SIG-M5 (cell line): ENCODE measurements at places on chromosomes 7 and 10.

DNA sequence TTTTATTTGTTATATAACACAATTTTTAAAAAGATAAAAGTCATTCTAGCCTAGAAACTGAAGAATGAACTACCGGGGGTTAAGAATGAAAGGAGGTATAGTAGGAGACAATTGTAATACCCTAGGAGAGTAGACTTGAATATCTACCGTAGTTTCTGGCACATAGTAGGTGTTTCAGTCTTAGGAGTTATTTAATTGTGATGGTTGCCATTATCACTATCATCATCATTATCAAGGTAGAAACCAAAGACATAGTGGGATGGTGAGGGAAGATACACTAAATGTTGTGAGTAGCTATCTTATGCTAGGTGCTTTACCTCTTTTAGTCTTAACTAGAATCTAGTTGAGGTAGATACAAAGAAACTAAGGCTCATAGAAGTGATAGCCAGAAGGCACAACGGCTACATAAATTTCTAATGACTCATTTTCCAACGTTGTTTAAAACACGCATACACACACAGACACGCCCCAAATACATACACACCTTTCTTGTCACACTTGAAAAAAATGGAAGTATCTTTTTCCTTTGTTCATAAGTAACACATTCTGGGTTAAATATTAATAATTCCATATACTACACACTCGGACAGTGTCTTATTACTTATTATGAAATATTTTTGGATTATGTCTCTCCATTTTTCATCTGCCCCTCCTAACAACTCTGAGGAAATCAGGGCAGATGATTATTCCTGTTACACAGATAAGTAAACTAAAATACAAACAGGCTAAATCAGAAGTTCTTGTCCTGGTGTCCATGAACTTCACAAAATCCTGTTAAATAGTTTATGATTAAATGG, 2.0 kb upstream of the ANLN start:
- DNase-seq = no peak

DNA sequence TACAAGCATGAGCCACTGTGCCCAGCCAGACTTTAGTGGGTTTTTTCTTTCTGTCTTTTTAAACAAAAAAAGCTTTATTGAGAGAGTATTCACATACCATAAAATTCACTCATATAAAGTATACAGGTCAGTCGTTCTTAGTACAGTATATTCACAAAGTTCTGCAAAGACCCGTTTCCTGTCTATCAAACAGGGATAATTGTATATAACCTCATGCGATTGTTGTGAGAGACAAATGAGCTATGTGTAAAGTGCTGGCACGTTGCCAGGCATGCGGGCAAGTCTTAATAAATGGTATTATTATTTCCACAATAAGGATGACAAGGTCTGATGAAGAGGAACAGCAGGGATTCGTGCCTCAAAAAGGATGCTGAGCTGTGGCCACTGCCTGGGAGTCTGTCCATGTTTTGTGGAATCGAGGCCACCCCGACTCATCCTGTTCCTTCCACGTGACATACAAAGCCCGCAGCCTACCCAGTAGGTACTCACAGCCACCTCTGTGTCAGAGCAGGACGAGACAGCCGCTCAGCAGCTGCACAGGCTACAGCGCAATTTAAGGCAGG, 51.6 kb downstream of the SMKR1 start:
- DNase-seq = no peak

DNA sequence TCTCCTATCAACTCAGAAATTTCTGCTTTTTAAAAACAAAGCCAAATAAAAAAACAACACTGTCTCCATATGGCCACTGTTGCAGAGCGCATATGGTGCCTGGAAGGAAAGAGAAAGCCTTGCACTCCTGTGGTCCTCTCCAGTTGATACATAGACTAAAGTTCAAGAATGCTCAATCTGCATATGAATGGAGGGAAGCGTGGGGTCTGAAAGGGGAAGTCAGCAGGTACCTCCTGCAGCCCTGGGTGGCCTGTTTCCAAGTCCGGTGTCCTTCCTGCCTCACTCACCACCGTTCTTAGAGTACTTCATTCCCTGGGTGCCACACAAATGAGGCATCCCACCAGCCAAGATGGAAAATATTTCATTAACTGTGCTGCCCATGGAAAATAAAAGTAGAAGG, 138.3 kb upstream of the PALS2 start:
- DNase-seq = no peak

DNA sequence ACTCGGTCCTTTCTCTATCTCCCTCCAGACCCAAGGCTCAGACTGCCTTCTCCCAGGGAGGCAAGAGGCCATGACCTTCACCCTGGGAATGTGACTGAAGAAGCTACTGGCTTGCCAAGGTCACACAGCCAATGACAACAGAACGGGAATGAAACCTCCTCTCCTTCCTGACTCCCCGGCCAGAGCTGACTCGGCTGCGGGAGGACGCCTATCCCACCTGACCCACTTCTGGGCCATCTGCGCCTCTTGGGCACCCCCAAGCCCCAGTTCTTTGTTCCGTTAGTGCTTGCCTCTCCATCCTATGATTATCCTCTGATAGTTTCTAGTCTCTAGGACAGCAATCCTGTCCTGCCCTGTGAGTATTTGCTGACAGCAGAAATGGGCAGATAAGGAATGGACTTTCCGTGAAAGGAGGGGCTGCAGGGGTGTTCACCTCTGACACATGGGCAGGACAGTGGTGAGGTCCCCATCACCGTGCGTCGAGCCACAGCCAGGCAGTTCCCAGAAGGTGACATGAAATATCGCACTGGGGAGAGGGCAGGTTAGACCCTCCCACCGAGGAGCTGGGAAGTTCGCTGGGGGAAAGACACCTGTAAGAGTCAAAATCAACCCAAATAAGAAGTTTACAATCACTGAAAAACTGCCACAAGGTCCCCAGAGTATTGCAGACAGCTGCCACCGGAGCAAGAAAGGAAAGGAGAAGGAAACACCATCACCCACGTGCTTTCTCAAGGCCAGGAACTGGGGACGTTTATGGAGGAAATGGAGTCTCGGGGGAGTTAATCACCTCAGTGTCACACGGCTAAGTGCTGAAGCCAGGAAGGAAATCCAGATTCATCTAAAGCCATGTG, 63.0 kb downstream of the INSIG1 start:
- DNase-seq = no peak

DNA sequence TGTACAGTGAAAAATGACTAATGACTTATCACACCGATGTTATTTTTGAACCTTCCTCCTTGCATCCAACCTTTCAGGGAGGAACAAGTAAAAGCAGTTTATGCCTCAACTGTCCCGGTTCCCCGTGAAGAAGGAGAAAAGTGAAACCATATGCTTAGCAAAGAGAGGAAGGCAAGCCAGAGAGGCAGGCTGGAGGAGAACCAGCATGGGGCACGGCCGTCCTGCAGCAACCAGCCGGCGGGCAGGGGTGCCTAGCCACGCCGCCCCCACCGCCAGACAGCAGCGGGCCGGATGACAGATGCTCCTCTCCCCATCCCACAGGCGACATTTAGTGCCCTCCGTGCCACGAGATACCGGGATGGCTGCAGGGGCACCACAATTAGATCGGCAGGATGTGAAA, 421.4 kb upstream of the MGMT start:
- DNase-seq = no peak

GRCh38 chr10:79488870-79489269, 23.5 kb upstream of the EIF5AL1 start:
- DNase-seq = no peak

GRCh38 chr7:2190531-2190930, 42.2 kb downstream of the MAD1L1 start:
- no peak for DNase-seq

GRCh38 chr10:45429790-45430189, 55.8 kb downstream of the ALOX5 start:
- DNase-seq = no peak

- DNase-seq = no peak
Measured at GRCh38 chr10:89414879-89415821, 782 bp downstream of the IFIT5 start.
